IMR-90 (cell line): ENCODE measurements at places on chromosomes 13 and 19. TPM values are rescaled to one million over a fixed set of nuclear protein-coding genes. Genes with fewer than 3 reads are reported as not detected.

- DNase-seq: no peak
Measured at GRCh38 chr19:30328096-30328495, 44.1 kb upstream of the ZNF536 start.

DNA sequence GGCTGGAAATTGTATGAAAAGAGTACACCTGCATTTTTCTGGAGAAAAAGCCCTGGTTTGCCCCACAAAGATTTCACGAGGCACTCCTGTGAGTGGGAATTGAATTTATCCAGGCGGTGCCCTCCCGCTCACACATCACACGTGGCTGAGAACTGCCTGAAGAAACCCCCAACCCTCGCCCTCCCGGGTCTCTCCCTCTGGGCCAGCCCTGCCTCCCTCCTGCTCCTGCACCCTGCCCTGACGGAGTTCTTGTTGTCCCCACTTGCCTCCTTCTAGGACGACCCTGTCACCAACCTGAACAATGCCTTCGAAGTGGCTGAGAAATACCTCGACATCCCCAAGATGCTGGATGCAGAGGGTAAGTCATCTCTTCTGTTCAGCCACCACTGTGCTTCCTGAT, 35.2 kb downstream of the CAPN12 start:
- DNase-seq: no peak

TEX26 gene
- total RNA-seq: not detected in 2 replicates

- peak; percentile 63 for DNase-seq
Measured at GRCh38 chr19:46787331-46788261, 798 bp downstream of the SLC1A5 start.
